RPMI7951 (cell line): ENCODE measurements at places on chromosomes 5 and 9.

DNA sequence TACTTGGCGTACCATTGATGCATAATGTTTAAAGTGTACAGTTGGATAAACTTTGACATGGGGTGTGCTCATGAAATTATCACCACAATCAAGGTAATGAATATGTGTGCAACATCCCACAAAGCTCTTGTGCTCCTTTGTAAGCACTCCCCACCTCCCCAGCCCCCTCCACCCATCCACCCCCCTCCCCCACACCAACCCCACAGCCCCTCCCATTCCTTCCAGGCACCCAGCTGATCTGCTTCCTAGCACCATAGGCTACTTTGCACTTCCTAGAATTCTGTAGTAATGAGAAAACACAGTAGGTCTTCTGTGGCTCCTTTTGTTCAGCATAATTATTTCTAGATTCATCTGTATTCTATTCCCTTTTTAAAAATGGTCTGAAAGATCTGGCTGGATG lies 24.5 kb downstream of the FGD3 start:
- no peak for DNase-seq

- no peak for DNase-seq
Measured at GRCh38 chr5:151144922-151145321, 12.7 kb downstream of the ANXA6 start.

DNA sequence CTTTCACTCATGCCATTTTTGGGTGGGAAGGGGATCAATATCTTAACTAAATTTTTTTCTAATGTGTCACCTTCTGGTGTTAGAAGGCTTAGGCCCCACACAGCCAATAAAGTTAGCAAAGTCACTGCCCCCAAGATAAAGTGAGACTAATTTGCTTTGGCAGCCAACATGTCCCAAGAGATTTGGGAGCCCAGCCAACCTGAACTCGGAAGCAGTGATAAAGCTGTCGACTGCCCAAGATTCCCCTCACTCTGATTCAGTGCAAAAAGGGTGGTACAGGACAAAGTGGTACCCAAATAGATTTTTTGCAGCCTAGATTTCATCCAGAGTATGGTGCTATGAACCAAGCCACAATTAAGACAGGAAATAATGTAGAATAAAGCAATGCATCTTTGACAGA lies 572.5 kb upstream of the ARRDC3 start:
- DNase-seq: no peak

DNA sequence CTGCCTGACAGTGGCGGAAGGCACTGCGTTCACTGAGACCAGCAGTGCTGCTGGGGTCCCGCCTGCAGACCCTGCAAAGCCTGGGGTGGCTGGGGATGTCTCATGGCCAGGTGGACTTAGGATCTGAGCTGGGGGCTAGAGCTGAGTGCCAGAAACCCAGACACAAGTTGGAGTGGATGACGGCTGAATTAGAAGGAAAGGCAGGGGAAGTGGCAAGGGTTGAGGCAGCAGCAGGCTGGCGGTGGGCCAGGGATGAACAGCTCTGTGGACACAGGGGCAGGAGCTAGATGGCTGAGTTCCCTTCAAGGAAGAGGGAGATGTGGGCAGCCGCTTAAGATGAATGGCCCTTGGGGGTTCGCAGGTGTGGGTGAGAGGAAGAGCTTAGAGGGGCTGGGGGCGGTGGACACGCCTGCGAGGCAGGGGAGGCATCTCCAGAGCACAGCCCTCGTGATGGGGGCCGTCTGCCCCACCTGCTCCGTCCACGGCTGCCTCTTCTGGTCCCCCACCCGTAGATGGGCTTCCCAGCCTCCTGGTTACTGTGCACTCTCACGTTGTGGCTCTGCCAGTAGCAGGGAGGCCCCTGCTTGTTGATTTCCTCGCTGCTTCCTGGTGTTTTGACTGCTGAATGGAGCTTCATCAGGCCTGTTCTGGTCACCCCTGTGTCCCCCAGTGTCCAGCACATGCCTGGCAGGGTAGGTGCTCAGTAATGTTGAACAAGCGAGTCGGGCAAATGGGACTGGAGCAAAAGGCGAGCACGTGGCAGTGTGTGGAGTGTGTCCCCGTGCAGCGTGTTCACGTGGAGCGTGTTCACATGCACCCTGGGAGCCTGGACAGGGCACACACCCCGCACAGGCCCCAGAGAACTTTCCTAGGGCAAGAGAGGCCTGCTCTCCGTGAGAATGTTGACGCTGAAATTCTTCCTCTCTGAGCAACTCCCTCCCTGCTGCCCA lies 168.2 kb downstream of the CACNA1B start:
- no peak for DNase-seq

GRCh38 chr5:29307478-29307877 lies 1886.0 kb upstream of the CDH6 start:
- DNase-seq: no peak

- peak; percentile 28 for DNase-seq
Measured at GRCh38 chr9:123656565-123656964, 273.4 kb downstream of the DENND1A start.

- peak; percentile 2 for DNase-seq
Measured at GRCh38 chr5:90173299-90174030, 236.1 kb downstream of the CETN3 start.

DNA sequence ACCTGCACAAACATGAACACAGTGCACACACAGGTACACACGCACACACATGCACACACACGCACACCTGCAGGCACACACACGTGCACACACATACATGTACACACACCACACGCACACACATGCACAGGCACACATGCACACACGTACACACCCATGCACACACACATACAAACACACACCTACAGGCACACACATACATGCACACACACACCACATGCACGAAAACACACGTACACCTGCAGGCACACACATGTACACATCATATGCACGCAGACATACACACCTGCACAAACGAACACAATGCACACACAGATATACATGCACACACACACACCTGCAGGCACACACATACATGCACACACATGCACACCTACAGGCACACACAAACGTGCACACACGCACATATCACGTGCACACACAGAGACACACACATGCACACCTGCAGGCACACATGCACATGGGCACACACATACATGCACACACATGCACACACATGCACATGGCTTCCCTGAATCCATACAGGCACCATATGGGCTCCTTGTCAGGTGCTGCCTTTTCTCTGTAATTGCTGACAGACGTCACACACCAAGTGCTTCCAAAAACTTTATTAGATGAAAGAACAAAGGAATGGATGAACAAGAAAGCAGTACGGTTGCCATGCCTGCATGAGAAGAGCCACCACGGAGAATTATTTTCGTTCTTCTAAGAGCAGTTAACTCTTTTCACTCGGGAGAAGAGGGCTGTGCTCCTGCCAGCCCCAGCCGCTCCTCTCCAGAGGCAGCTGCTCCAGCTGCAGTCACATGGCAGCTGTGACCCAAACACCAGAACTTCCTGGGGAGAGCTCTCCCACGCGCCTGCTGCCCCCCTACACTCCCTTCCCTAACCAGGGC lies 57.2 kb downstream of the EXD3 start:
- DNase-seq: no peak

DNA sequence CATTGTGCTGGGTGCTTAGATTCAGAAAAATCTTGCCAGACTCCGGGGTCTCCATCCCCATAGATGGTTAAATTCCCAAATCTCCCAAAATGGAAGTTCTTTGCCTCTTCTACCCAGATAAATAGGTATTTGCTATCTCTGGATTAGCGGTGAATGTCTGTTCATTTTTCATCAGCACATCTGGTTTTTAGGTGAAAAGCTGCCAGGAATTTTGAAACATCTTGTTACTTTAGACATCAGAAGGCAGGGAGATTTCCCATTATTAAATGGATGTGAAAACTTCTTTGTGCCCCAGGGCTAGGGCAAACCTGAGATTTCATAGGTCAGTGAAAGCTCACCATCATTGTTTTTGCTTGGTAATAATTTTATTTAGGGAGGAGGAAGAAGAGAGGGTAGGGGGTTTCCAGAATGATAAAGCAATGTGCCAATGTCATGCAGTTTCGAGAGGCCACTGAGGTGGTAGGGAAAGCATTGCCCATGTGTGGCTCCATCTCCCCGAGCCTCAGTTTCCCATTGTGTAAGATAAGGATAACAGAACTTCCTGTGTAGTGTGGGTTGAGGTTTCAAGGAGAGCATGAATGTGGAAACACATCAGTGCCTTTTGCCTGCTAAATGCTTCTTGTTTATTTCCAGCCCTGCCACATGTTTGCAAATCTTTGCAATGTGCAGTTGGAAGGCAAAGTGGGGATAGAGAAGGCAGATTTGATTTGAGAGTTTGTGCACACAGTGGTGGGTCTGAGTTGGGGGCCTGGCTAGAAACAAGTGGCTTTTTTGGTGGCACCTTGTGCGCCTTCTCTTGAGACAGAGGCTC lies 147.2 kb upstream of the KLF4 start:
- no peak for DNase-seq

DNA sequence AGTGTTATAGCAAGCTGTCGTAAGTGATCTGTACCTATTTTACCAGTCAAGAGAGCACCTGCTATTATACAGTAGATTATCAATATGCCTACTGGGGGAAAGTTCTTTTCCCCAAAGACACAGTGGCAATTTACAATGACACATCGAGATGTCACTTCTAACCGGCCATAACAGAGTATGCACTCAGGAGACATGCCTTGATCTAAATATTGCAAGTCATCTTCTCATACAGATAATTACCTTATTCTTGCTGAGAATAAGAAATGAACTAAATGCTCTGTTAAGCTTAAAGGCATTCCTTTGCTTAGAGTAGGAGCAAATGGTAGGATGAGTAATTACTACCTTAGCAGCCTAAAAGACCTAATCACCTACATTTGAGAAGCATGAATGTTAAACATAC lies 71.6 kb downstream of the PKD2L2 start:
- no peak for DNase-seq

DNA sequence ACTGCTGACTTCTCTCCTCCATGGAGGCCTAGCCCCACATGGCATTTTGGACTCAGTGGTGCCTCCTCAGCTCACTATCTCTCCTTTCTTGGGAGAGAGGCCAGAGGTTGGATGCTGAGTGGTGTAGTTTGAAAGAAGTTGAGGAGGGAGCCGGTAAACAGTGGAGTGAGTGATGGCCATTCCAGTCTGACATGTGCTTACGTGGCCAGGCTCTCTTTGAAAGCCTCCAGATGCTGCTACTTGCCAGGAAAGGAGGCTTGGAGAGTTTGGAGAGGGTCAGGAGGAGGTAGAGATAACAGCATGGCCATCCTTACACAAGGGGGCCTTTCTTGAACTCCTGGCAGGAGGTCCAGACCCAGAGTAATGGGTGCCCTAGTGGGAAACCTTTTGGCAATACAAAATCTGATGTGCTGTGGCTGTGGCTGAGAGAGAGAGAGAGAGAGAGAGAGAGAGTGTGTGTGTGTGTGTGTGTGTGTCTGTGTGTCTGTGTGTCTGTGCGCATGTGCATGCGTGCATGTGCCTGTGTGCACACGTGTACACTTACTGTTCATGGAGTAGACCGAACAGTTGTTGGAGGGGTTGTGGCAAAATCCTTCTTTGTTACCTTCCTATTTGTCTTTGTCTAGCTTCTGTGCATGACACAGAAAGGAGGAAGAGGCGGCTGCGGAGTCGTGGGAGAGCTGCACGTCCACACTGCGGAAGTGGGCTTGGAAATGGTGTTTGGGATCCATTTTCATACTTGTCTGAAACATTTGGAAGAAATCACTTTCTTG lies 37.8 kb downstream of the RALGPS1 start:
- no peak for DNase-seq

GRCh38 chr5:172505403-172505759 lies 51.1 kb upstream of the SH3PXD2B start:
- DNase-seq: no peak

GRCh38 chr9:126126807-126127206 lies 199.8 kb upstream of the MVB12B start:
- DNase-seq: no peak

DNA sequence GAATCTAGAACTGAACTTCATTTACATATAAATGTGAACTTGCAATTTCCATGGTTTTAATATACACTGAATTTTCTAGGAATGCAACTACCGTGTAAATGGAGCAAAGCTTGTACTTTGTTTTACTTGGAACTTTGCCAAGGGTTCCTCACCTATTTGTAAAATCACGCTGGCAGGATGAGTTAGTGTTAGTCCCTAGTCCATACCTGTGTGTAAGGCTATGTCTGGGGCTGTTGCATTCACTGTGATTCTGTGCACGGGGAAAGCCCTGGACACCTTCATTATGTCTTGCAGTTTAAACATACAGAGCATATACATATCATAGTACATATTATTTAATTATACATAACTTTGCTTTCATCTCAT lies 119.9 kb downstream of the PAX5 start:
- DNase-seq: no peak

- DNase-seq: peak; percentile 42
Measured at GRCh38 chr5:44862808-44863207, 54.1 kb downstream of the MRPS30 start.

- DNase-seq: no peak
Measured at GRCh38 chr9:134968823-134969090, 51.0 kb upstream of the FCN1 start.

GRCh38 chr9:137354845-137355760 lies 53.0 kb upstream of the NRARP start:
- no peak for DNase-seq

DNA sequence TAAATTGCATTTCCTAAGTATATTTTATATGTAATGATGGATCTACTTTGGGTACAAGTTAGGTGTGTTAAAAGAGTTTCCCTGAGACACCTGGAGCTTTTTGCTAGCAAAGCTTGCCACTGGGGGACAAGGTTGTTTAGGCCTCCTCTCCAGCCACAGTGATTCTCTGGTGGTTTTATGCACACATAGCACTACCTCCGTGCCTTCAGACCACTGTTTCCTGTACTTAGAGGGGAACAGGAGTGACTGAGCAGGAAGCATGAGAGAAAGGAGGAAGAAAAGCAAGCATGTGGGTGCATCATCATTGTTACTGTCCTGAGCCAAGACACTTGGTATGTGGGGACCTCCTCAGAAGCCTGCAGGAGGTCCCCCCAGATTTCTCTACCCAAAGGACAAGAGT lies 272.1 kb downstream of the RASEF start:
- no peak for DNase-seq

DNA sequence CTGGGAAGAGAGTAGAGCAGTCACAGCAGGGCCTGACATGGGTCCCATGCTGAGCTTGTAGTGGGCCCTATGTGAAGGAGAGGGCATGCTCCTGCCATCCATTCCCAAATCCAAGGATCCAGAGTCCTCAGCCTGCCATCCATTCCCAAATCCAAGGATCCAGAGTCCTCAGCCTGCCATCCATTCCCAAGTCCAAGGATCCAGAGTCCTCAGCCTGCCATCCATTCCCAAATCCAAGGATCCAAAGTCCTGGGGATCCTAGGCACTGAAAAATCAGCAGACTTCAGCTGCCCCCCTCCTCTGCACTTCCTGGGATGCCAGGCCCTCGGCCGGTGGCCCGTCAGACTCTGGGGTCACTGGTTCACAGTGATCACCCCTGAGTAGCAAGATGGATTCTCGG lies 33.6 kb downstream of the THBS4 start:
- DNase-seq: no peak

GRCh38 chr9:112396416-112396815 lies 16.5 kb downstream of the HSDL2 start:
- no peak for DNase-seq

GRCh38 chr5:172505845-172506244 lies 51.5 kb upstream of the SH3PXD2B start:
- no peak for DNase-seq

GRCh38 chr5:72723581-72723980 lies 92.9 kb upstream of the TNPO1 start:
- no peak for DNase-seq
